ENCODE measurements at places on chromosomes 13 and 19.

DNA sequence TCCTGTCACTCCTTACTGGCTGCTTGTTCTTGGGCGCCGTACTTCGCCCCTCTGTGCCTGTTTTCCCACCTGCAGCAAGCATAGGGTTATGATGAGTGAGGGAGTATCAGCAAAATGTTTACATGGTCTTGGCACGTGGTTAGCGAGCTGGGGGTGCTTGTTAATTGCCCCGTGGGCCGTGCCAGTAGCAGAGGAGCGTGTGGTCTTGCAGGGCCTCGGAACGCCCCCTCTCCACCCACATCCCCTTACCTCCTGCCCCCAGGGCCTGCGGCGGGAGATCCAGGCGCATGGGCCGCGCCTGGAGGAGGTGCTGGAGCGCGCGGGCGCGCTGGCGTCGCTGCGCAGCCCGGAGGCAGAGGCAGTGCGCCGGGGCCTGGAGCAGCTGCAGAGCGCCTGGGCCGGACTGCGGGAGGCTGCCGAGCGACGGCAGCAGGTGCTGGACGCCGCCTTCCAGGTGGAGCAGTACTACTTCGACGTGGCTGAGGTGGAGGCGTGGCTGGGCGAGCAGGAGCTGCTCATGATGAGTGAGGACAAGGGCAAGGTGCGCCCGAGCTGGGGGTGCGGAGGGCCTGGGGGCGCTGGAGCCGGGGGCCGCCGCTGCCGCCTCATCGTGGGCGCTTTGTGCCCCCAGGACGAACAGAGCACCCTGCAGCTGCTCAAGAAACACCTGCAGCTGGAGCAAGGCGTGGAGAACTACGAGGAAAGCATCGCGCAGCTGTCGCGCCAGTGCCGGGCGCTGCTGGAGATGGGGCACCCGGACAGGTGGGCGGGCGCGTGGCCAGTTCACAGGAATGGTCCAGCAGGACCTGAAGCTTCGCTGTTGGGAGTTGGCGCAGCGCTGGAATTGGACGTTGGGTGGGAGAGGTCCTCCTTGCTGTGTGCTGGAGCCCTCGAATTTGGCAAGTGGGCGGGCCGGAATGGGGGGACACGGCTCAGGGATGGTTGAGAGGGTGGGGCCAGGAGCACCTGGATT is 22.5 kb upstream of the SHKBP1 start:
- DNase-seq, result no peak

DNA sequence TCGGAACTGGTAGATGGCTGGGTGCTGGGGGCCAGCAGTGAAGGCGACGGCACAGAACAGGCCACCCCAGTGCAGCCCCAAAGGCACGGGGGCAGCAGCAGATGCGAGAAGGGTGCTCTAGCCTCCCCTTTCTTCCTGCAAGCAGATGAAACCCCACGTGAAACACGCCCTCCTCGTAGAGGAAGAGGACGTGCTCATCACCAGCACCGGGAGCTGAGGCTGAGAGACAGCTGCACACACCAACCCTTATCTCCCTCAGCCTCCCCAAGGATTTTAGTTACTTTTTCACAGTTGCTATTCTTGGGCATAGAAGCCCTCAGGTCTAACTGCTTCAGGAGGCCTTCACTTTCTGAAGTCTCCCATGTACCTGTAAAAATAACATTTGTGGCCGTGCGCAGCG is 11.9 kb downstream of the ZNF787 start:
- no peak for DNase-seq

GRCh38 chr19:46472592-46472991 is 1.2 kb upstream of the PNMA8A start:
- DNase-seq, result no peak

DNA sequence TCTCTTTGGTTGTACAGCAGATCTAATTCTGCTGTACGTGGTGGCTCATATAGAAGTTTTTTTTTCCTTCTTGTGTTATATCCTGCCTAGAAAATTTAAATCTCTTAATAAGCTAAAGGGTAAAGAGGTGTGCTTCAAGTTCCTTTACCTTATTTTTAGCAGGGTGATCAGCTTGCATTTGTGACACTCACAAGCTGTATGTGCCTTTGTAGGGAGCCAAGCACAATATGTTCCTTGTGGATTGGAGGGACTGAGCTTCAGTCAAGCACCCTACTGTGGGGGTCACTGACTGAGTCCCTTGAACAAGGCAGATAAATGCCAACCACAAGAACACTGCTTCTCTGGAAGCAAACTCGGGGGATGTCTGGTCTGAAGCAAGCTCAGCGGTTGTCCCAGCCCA is 12.6 kb upstream of the ERICH6B start:
- no peak for DNase-seq

- DNase-seq, result no peak
Measured at GRCh38 chr19:19550972-19551852, 13.1 kb downstream of the CILP2 start.

DNA sequence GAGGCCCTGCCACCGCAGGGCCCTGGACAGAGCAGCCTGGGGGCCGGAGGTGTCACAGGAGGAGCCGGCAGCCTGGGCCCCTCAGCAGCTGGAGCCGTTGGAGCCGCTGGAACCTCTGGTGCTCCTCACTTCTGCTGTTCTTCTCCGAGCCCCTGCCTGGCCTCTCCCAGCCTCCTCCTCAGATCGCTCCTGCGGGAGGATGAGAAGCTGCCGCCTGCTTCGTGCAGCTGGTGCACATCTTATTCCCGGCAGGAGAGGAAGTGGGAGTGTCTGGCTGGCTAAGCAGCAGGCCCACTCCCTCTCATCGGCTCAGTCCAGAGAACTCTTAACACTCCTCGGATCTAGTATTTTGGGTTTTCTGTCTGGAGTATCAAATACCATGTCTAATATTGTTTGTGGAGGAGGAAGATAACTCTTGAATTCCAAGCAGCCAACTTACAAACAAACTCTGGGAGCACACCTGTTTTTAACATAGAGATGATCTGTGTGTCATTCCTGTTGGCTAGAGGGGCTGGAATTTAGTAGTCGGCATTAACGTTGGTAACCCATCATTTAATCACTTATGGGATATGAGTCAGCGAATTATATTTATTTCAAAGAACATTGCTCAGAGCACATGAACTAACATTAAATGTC is 37.1 kb upstream of the RNF113B start:
- no peak for DNase-seq

GRCh38 chr19:48248081-48248833 is 7.5 kb downstream of the CARD8 start:
- no peak for DNase-seq

DNA sequence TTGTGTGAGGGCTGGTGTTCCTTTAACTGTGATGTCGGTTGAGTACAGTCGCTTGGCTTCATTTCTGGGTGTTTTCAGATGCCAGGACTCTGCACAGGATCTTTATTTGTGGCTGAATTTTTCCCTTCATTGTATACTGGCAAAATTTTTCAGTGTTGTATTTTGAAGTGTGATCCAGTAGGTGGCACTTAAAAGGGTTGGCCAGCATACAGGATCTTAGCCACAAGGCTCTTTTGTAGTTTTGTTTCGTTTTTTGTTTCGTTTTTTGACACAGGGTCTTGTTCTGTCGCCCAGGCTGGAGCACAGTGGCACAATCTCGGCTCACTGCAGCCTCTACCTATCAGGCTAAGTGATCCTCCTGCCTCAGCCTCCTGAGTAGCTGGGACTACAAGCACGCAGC is 8.7 kb downstream of the FCAR start:
- no peak for DNase-seq

GRCh38 chr13:110643768-110644421 is 28.6 kb downstream of the NAXD start:
- DNase-seq, result no peak

DNA sequence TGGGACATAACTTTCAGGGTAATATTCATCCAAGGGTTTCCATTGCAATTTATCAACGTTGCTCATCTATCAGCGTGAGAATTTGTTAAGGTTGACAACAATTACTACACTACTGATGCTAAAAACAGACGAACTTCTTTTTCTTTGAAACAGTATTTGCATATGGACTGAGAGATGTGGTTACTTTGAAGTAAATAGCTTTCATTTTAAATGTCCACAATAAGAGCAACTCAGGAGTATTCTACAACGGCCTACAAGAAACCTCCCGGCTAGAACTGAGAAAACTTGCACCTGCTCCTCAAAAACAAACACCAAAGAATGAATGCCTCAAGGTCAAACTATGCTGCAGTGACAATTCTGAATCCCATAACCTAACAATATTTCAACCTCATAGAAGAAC is 238.4 kb downstream of the IRS2 start:
- no peak for DNase-seq

DNA sequence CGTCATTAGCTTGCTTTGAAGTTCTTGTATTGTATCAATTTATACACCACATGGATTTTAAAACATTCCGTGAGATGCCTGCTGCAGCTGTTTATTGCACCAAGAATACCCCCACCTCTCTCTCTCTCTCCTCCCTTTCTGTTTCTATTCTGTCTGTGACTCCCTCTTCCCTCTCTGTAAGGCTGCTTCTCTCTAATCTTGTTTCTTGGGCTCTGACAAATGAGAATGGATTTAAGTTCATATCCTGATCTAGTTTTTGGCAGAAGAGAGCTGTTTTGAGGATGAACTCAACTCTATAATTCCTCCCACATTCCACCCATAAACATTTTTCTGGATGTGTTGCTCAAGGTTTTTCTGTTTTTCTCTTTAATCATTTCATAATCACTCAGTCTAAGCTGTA is 144.3 kb upstream of the FRY start:
- no peak for DNase-seq

DNA sequence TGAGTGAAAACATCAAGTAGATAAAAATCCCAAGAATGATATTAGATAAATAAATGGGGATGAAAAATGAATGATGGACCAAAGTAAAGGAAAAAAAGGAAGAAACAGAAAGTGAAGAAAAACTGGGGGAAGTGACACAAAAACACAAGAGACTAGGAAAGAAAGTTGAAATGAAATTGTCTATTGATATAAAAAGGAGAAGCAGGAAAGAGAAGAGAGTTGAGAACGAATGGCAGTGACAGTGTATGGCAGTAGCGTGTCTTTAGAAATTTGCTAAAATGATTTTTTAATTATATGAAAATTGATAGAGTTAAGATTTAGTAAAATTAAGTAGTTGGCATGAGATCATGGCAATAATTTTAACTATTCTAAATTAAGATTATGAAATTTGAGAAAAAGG is 36.3 kb upstream of the SGCG start:
- DNase-seq, result no peak

DNA sequence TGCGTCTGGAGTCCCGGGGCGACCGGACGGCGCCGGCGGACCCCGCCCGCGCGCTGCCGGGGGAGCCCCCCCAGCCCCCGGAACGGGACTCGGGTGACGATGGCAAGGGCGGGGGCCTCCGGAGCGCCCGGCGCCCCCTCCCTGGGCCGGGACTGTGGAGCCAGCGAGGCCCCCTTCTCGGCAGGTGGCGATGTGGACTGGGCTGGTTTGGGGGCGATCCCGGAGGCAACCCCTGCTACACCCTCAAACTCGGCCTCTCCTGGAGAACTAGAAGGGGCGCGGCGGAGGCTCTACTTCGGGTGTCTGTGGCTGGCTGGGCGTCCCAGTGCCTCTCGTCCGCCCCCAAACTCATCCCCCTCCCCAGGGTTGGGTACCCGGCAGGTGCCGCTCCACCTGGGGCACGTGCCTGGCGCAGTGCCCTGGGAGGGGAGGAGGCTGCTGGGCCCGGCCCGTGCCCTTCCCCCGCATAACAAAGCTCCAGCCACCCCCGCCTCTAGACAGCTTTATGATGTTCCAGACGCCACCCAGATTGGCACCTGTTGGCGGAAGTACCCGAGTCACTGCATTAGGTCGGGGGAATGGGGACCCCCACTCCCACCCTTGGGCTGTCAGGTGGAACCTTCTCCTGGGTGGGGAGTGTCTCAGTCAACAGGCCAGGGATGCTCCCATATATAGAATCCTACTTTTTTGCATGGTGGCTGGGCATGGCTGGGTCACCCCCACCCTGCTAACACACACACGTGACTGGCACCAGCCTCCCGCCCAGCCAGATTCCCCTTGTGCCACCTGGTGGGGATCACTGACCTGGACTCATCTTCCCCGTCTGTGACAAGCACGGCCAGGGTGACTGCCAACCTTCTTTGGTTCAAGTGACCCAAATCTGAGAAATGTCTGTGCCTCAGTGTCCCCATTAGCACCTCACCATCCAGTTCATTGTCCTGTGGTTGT is 722 bp downstream of the PKN1 start:
- no peak for DNase-seq

DNA sequence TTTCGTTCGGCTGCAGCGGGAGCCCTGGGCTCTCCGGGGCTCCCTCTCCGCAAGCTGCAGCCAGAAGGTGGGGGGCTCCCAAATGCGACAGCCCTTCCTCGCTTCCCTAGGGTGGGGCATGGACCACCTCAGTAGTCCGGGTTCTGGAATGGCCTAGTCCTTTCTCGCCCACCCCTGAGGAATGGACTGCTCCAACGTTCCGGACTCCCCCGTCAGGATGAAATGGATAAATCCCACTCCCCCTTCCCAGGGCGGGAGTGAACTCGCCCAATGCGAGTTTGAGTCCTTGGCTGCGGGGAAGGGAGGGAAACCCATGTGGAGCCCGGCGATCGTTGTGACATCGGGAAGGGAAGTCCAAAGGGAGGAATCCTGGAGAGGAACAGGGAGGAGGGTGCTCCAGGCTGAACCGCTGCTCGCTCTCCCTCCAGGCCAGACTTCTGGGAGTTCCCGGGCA is 5.5 kb downstream of the HRC start:
- no peak for DNase-seq

DNA sequence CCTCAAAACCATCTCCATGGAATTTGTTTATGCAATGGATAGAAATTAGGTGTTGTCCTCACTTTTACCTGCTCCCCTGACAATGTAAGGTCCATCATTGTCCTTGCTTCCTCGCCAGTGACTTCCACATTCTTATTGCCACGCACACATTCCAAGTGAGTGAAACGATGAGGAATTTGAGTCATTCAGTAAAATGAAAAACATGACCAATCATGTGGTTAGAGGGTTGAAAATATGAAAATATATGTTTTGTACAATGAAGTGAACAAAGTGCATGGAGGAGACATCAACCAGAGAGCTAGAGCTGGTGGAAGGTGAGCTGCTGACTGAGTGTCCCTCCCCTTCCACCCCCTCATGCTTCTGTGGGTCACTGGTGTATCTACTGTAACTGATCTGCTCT is 91.7 kb downstream of the ATP8A2 start:
- no peak for DNase-seq

DNA sequence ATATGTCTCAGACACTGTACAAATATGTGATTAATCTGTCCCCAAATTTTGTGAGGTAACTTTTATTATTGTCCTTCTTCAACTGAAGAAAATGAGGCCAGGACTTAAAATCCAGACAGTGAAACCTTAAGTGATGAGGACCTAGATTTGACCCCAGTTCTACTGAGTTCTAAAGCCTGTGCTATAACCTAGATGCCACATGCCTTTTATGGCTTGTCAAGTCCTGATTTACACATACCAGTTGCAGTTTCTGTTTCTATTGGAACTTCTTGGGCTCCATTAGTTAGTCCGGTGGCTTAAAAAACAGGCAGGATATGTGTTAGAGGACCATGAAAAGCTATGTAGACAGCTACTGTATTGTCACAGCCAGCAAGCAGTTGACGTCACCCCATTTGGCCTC is 436.5 kb upstream of the KLHL1 start:
- DNase-seq, result no peak

Measured in stimulated activated CD4-positive, alpha-beta T cell treated with anti-CD3 and anti-CD28 coated beads, Interleukin-15, amount 100 ng/mL, for 48 hours (primary cell).